Fibroblast of skin of left quadriceps (primary cell): ENCODE measurements at places on chromosomes 12 and 14.
A peak's percentile ranks its signal among the peaks of the same experiment; 100 is the strongest.

DNA sequence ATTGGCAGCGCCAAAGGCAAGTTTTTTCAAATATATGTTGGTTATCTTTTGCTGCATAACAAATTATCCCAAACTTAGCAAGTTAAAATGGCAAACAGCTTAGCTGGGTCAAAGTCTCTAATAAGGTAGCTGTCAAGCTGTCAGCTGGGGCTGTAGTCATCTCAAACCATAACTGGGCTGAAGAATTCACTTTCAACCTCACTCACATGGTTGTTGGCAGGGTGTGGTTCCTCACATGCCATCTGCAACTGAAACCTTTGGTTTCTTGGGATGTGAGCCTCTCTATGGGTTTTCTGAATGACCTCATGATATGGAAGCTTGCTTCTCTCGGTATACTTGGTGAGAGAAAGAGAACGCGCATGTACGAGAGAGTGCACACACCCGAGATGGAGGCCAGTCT, 125.4 kb downstream of the LRIG3 start:
- no peak for DNase-seq

DNA sequence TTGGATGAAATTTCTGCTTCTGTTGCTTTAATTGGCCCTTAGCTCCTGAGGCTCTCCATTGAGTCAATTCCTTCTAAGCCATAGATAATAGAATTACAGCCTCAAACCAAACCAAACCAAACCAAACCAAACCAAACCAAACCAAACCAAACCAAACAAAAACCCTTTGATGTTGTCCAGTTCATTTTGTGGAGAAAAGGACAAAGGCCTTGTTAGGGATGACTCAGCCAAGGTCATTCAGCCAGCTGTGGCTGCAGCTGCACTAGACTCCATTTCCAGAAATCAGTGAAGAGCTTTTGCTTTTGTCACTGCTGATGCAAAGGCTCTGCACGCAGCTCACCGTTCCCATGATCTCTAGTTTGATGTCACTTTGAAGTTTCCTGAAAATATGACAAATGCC, 82.2 kb upstream of the RMST start:
- DNase-seq = no peak

GRCh38 chr12:130334937-130335336, 2.8 kb upstream of the PIWIL1 start:
- no peak for DNase-seq

- DNase-seq = peak; percentile 6
These were observed 357.1 kb upstream of the MGAT4C start for GRCh38 chr12:86613311-86613710.

DNA sequence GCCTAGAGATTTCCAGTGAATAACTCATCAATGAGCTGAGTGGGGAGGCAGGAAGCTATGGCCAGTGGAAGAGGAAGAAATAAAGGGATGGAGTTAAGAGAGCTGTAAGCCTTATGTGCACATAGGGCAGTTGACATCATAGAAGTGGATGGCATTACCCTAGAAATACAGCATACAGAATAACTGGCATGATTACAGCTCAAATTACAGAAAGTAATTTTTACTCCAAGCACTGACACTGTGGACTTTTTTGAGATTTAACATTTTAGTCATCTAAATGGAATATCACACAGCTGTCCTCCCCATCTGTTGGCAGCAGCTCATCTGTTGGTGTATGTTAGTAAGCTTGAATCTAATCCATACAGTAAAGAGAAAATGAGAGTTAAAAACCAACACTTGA, 5.4 kb upstream of the IPO8 start:
- DNase-seq = no peak

DNA sequence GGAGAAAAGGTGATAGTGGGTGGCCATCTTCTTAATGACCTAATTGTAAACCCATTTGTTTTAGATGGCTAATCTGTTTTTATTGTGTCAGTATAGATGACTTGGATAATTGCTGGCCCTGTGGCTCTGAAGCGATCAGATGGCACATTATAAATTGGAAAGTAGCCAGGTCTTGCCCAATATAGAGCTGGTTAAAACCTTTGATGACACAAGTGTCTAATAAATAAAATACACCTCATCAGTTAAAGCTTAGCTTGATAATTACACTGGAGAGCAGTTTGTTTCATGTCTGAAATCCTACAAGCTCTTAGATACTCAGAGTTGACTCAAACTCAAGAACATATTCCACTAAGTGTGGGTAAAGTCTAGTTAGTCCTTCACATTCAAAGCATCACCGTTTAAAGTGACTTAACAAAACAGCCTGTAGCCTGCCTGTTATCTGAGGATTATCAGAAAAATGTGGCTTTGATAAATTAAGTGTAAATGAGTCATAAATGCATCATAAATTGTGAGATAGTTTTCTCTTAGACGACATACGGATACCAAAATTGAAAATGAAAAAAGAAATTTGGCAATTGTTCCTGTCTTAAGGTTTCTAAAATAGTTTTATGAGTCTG, 280.9 kb downstream of the LRIG3 start:
- no peak for DNase-seq

DNA sequence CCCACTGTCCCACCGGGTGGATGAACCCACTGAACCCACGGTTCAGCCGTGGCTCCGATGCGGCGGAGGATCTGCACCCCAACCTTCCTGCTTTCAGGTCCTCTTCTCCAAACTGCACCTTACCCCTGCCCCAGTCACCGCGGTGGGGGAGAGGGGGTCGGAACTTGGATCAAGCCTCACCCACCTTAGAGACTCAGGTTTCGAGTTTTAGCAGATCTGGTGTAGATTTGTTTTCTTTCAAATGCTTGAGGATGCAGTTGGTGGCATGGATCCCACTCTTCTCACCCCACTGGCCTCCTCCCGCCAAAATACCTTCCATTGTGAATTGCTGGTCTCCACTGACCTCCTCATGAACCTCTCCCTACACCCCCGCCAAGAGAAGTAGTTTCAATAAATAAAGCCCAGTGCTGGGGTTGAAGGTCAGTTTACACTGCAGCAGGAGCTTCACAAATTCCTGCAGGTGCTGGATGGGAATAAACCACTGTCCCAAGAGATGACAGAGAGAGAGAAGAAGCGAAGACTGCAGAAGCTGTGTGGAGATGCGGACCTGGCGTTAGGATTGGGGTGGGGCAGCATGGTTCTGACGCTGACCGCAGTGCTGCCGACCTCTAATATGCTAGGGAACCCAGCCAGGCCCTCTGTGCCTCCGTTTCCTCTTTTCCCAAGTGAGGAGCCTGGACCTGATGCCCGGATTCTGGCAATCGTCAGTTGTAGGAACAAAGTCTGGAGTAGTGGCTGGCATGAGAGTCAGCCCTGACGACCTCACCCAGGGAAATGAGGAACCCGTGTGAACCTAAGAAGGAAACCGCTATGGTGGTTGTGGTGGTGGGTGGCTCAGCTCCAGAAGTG, 7.4 kb downstream of the TTC6 start:
- no peak for DNase-seq

GRCh38 chr12:98701166-98701565, 56.1 kb downstream of the APAF1 start:
- DNase-seq = no peak

- DNase-seq = no peak
These were observed 30.1 kb downstream of the SLC35F4 start for GRCh38 chr14:57835766-57836165.

- no peak for DNase-seq
These were observed 11.7 kb upstream of the NAA30 start for GRCh38 chr14:57378661-57379060.

- no peak for DNase-seq
These were observed 95.4 kb downstream of the PTPRO start for GRCh38 chr12:15417691-15418090.

DNA sequence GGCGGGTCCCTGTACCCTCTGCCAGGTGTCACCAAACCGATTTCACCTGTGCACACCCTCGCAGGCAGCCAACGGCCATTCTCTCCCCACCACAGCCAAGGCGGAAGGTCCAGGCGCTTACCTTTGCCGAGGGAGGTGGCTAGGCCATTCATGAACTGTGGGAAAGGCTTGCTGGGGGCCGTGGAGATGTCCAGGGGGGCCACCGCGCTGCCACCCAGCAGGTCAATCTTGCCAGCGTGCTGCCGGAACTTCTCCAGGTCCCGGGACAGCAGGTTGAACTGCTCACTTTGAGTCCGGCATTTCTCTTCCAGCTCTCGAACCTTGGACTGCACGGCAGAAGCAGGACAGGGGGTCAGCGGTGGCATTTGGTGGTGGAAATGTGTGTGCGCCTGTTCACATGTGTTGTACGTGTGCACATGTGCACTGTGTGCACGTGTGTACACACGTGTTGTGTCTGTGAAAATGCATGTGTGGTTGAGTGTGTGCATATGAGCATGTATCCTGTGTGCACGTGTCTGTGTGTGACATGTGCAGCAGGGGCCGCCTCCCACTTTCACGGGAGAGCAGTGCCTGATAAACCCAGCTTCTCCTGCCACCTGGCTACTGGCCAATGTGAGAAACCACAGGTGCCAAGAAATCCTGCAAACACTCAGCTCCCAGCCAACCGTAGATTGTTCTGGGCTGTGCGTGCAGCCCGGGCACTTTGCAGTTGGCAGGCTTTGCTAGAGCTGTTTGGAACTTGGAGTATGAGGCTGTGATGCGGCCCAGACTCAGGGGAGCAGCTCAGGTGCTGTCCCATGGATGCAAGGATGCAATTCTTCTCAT, 118.9 kb downstream of the PIWIL1 start:
- no peak for DNase-seq

DNA sequence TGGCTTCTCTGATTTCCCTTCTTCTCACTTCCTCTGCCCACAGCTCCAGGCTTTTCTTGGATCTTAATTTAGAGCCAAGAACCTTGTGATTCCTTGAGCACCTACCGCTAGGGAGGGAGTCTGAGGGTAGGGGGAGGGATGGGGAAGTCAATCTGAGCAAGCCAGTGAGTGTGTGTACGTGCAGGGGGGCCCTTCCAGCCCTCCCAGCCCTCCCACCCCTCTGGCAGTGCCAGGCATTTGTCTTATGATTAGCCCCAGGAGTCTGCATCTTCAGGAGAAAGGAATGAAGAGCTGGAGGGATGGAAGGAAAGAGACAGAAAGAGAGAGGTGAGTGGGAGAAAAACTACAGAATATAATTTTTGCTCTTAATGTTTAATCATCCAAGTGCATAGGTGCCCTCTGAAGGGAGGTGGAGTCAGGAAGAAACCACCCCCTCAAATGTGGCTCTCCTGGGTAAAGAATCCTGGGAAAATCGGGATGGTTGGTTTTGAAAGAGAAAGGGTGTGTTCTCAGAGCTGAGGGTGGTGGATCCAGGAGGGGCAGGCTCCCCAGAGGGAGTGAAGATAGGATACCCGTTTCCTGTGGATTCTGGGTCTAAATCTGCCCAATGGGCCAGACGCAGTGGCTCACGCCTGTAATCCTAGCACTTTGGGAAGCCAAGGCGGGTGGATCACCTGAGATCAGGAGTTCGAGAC, 2.1 kb downstream of the PIANP start:
- no peak for DNase-seq

DNA sequence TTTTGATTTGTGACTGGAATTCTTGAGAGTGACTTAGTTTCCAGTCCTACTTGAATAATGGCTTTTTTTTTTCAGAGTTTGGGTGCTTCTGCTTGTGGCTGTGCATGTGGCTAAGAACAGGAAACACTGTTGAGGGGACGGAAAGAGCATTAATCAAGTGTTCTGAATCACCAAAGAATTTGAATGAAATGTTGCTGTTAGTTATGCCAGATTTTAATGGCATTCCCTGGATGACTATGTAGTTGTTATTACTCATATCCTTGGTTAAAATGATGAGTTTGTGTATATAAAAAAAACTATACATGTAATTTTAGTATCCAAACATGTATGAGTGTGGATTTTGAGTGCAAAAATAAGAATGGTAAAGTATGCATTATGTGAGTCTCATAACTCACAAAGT, 347.9 kb downstream of the BCAT1 start:
- peak; percentile 76 for DNase-seq

DNA sequence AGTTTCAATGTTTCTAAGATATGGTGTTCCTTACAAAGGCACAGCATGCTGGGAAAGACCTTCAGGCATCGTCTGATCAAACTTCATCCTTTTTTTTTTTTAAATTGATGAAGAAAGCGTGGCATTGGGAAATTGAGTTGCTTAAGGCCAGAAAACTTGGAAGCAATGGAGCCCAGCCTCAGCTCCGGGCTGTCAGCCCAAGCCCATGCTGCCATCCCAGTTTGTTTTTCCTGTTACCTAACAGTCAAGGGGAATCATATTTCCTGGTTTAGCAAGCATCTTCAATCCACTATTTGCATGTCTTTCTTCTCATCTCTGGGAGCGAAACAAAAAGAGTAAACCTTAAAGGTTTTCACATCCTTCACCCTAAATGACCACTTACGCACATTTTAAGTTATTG, 200.2 kb downstream of the CHST11 start:
- DNase-seq = no peak

DNA sequence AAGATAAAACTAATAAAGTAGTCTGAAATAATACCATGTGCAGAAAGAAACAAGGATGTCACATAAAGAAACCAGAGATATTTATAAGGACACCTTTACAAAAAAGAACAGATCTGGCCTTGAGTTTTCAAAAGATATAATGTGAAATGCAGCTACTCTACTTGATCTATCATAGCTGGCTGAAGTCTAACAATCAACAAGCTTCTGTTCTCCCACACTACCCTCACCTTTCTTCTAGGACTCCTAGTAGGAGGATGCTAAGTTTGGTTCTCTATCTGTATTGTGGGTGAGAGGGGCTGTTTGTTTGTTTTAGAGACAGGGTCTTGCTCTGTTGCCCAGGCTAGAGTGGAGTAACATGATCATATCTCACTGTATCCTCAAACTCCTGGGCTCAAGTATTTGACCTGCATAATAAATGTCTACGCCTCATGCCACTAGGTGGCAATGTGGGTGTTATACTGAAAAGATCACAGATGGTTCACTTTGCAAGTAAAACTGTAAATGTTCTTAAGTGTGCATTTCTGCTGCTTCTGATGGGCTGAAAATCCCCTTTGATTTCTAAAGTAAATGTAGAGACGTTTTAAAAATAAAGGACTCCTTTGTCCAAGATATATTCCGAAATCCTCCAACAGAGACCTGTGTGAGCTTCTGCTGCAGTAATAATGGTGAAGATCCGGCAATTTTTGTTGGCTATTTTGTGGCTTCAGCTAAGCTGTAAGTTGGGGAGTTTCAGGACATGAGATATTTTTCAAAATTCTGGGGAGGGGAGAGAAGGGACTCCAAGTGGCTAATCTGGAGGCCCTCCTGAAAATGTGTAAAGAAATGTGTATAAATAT, 269.3 kb downstream of the DAD1 start:
- DNase-seq = no peak

DNA sequence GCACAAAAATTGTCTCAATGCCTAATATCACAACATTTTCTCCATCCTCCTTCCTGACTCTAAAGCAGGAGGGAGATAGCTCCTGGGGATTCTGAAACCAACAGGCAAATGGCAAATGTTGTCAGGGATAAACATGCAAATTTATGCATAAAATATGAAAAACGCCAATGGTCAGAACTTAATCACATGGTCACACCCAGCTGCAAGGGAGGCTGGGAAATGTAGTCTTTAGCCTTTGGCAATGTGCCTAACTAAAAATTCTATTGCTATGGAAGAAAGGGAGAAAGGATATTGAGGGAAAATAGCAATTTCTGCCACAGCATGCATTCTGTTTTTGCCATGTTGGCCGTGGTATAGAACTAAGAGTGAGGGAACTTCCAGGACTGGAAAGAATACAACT, 11.7 kb upstream of the OASL start:
- DNase-seq = no peak
